ENCODE measurements at places on chromosomes 1 and 21.

DNA sequence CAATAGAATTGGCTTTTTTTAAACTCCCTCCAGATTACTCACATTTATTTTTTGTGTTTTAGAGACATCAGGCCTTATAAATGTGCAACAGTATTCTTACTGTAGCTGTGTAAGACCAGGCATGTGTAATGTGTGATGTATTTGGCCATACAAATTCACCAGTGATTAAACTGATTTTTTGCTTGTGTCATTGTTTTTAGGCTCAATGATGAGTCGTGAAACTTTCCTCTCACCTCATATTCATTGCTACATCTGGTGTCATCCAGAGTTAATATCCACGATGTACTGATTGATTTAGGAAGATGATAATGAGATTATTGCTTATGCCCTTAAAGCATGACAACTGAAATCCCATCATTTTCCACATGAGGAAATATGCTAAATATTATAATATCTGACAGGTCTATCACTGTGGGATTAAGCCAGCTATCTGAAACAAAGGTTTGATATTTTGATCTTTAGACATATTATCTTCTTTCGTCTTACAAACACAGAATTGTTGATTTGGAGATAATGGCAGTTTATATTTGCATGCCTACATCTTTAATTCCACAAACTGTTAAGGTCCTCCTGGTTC is 487.9 kb downstream of the PTBP2 start:
- no peak for DNase-seq

DNA sequence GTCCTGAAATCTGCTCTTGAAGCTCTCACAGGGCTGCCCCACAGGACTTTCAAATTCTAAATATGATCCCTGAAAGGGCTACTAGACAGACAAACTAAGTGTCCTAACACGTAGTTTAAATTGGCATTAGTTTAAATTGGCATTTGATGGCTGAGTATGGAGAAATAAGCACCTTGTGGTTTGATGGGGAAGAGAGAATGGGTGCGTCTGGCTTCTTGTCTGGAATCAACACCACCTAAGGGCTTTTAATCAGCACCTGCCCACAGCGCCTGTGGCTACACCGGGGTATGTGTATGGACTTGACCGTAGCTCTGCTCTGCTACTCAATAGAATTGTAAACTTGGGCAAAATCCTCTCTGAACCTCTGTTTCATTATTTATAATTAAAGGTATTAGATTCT is 5.7 kb upstream of the LAMB3 start:
- DNase-seq = no peak

- no peak for DNase-seq
Measured at GRCh38 chr21:30271611-30272010, 11.1 kb downstream of the KRTAP24-1 start.

- no peak for DNase-seq
Measured at GRCh38 chr21:37582590-37582989, 216.0 kb downstream of the DYRK1A start.

GRCh38 chr1:23303524-23303923 is 40.6 kb downstream of the HNRNPR start:
- DNase-seq = no peak

GRCh38 chr1:51910221-51911000 is 31.9 kb upstream of the NRDC start:
- DNase-seq = no peak

- no peak for DNase-seq
Measured at GRCh38 chr1:213295860-213296259, 244.8 kb downstream of the RPS6KC1 start.

DNA sequence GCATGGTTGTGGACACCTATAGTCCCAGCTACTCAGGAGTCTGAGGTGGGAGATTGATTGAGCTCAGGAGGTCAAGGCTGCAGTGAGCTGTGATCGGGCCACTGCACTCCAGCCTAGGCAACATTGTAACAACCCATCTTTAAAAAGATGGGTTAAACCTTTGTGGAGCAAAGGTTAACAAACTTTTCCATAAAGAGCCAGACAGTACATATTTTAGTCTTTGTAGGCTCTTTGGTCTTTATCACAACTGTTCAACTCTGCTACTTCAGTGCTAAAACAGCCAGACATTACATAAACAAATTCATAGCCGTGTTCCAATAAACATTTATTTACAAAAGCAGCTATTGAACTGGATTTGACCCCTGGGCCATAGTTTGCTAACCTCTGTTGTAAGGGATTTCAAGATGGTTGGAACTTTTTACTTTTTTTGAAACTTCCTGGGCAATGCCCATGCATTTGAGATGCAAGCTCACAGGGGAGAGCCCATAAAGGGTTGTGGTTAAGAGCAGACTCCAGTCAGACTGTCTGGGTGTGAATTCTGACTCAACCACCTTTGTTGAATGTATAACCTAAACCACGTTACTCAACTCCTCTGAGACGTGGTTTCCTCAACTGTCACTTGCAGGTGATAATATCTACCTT is 10.8 kb downstream of the INAVA start:
- DNase-seq = peak; percentile 85

DNA sequence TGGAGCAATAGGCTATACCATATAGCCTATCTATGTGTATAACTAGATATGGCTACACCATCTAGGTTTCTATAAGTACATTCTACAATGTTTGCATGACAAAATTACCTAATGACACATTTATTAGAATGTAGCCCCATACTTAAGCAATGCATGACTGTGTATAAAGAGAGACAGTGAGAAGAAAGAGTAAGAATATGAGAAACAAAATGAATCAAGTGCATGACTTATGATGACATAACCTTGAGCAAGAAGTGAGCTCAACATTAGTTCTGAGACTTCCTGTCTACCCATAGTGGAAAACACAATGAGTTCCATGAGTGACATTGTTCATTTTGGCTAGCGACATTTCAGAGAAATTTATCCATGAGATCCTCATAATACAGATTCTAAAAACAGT is 10.1 kb downstream of the SLC44A5 start:
- DNase-seq = no peak

Measured in HL-60 (cell line).